ENCODE measurements at places on chromosomes 12 and 14. TPM values are rescaled to one million over a fixed set of nuclear protein-coding genes. Genes with fewer than 3 reads are reported as not detected.

The SERPINA9 gene
- total RNA-seq, result not detected

- DNase-seq, result no peak
These were observed 125.4 kb downstream of the TMX1 start for GRCh38 chr14:51365241-51365965.

DNA sequence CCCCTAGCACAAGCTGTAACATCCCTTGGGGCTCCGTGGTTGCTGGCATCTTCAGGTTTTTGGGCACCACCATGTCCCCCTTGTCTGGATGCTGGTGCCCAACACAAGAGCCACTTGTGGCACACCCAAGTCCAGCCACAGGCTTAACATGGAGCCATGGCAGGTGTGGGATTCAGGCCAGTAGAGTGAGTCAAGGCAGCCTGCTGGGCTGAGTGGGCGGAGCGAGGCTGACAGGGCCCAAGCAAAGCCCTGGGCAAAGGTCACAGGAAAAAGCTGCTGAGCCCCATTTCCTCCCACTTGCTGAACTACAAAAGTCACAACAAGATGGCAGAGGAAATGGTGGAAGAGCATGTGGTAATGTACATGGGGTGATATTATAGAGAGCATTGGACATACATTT lies 950.7 kb upstream of the FLRT2 start:
- no peak for DNase-seq

The PPFIA2 gene
- 2.0 TPM for total RNA-seq

GRCh38 chr14:24232645-24233537 lies at the start of gene GMPR2:
TSS of gene GMPR2 (plus strand) at chr14:24232929. CDS start at chr14:24233254, 325 bp downstream.
- peak; percentile 75 for DNase-seq

GRCh38 chr14:104106471-104106991 lies 21.0 kb downstream of the ASPG start:
- DNase-seq, result peak; percentile 34

The GPR132 gene
- total RNA-seq, result 1.5 TPM

The FLRT2 gene
- total RNA-seq, result 2.0 TPM

DNA sequence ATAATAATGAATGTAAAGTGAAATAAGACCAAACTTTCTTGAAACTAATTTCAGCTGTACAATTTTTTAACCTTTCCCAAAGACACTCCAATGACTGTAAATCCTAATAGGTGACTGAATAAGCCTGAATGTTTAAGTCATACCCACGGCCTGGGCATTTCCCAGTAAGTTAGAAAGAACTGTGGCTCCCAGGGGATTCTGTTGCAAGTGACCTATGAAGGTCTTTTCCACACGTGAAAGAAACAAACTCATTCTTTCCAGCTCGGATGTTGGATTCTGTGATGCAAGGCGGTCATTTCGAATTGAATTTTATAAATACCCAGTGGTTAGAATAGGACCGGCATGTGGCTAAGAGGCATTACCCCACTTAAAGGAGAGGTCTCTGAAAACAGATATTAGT lies 1134.4 kb downstream of the GALC start:
- no peak for DNase-seq

The LRTM2 gene
- total RNA-seq, result not detected

DNA sequence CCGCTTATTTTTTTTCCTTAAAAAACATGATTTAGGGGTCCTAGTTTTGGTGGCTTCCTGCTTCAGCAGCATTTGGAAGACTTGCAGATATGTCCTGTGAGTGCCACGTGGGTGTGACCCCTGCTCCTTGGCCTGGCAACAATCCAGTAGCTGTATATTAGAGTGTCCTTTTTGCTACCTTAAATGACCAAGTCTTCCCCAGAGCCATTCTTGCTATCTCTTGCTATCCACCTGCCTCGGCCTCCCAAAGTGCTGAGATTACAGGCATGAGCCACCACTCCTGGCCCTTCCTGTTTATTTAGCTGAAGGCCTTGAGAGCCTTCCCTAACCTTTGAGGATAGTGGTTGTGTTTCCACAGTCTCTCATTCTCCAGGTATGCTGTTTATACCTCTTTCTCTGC lies 17.0 kb downstream of the TPCN1 start:
- DNase-seq, result peak; percentile 62

The GPD1 gene
- total RNA-seq, result 41.3 TPM

- DNase-seq, result no peak
These were observed 79.2 kb downstream of the HECTD4 start for GRCh38 chr12:112303004-112303403.

The LPAR5 gene
- total RNA-seq, result 36.2 TPM

The ACOT6 gene
- total RNA-seq, result not detected

- DNase-seq, result no peak
These were observed 43.4 kb upstream of the TSPAN8 start for GRCh38 chr12:71201136-71201679.

DNA sequence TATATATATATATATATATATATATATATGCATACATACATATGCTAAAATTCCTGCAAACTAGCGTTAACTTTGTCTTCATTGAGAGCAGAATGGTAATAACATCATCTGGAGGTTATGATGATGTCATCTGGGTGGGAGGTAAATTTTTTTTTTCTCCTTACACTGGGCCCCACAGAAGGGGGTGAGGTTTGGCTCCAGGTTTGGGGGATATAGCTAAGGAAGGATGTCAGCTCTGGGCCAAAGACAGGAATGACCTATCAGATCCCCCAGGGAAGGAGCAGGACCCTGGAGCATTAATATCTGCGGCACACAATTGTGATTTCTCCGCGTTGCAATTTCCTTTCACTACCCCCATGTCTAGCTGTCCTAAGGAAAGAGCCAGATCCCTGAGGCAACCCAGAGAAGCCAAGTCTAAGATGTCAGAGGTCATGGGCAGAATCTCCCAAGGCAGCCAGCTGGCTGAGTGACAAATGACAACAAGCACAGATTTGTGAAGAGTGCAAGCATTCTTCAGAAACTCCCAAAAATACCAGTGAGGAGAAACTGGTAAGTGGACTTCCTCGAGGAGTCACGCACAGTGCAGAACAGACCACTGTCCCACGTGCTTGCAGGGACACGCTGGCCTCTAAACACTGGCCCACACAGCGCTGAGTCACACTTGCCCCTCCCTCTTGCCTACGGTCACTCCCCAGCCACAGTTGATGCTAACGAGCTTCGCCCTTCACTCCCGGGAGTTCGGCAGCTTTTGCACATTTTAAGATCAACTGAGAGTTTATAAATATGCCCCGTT lies 9.9 kb downstream of the UBC start:
- DNase-seq, result peak; percentile 92

DNA sequence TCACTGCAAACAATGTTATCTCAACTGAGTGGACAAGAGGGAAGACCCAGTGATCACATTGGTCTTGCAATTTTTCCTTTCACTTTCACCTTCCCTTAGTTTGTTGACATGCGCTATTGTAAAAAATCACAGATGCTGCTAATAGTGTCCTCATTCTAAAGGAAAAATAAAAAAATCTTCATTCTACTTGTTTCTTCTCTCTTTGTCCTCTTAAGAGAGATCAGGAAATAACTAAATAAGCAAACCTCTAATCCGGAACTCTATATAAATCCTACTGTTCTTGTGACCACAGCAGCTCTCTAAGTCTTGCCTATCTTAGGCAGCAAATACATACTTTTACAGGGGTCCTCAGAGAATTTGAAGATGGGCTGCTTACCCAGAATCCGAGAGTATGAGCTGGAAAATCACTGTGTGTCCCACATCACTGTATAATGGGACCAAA lies 257.7 kb downstream of the NAV3 start:
- no peak for DNase-seq

- no peak for DNase-seq
These were observed 3.4 kb downstream of the PTHLH start for GRCh38 chr12:27968972-27969623.

GRCh38 chr14:68506021-68506644 lies 286.7 kb downstream of the ZFP36L1 start:
- DNase-seq, result no peak

GRCh38 chr14:90268420-90268819 lies 12.1 kb downstream of the PSMC1 start:
- DNase-seq, result no peak

- DNase-seq, result no peak
These were observed 2.4 kb downstream of the CABP1 start for GRCh38 chr12:120642826-120643225.

The NAA30 gene
- 9.1 TPM for total RNA-seq

The CLEC7A gene
- 2.8 TPM for total RNA-seq

The SLC10A1 gene
- total RNA-seq, result not detected

The HCAR2 gene
- total RNA-seq, result not detected

The DTX1 gene
- total RNA-seq, result 7.4 TPM

DNA sequence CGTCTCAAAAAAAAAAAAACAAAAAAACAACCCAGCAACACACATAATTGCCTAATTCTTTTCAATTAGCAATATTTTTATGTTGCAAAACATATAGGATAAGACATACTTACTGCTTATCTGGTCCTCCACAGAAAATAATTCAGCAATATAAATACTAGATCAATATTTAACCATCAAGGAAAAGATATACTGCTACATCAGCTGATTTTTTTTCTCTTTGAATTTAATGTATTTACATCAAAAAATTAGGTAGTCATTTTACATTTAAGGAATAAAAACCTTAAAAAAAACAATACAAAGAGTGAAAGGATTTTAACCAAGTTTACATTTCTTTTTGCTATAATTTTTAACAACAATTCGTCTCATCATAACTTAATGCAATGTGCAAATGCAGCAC lies 28.1 kb downstream of the SPTSSA start:
- no peak for DNase-seq

- peak; percentile 92 for DNase-seq
These were observed 15.7 kb downstream of the TBX3 start for GRCh38 chr12:114668151-114668885.

- no peak for DNase-seq
These were observed 58.0 kb downstream of the SINHCAF start for GRCh38 chr12:31267966-31268365.

All from Peyer's patch (tissue), 4 donors.